ENCODE measurements at places on chromosomes 7 and 10.

DNA sequence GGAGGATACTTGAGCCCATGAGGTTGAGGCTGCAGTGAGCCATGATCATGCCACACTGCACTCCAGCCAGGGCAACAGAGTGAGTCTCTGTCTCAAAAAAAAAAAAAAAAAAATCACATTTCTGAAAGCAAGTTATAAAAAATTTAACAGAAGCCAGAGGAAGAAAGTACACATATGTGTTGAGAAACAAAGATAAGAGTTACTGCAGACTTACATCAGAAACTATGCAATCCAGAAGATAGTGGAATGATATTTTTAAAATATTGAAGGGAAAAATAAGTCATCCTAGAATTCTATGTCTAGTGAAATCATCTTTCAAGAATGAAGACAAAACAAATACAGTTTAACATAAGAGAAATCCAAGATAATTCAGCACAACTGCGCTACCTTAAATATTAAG is 46.9 kb downstream of the ZNF518A start:
- no peak for DNase-seq

GRCh38 chr7:8035192-8035591 is 66.6 kb downstream of the GLCCI1 start:
- DNase-seq, result no peak

- DNase-seq, result no peak
Measured at GRCh38 chr7:51000956-51001355, 218.3 kb upstream of the GRB10 start.

DNA sequence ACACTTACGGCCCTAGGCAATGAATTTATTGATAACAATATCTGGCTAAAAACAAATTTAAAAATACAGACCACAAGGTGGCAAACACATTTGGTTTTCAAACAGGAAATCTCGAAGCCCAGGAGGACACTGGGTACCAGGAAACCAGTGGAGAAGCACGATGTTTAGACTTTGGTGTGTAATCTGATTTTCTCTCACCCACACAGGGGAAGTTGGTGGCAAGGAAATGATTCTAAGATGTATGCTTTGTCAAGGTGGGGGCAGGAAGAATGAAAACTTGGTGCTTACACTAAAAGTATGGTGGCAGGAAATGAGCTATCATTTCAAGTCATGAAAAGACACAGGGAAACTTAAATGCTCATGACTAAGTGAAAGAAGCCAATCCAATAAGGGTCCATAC is 113.2 kb upstream of the ANKRD1 start:
- DNase-seq, result peak; percentile 51

GRCh38 chr10:22597138-22597537 is 117.2 kb downstream of the PIP4K2A start:
- DNase-seq, result peak; percentile 61

DNA sequence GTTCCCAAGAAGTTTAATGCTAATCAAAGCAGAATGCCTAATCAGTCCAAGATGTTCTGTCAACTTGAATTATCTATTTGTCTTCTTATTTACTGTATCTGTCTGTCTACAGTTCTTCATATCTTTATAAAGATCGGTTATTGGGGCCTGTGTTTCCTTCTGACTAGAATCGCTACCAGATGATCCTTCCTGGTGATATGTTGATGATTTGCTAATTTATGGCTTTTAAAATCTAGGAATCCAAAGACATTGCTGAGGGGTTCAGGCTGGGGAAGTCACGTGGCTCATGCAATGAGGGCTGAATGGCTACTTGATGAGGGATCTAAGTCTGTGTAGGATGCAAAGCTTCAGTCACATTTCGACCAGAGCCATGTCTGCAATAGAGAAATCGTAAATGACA is 536.3 kb downstream of the KCNMA1 start:
- DNase-seq, result no peak

- no peak for DNase-seq
Measured at GRCh38 chr7:70797109-70797514, 334.8 kb upstream of the GALNT17 start.

- DNase-seq, result no peak
Measured at GRCh38 chr10:70038923-70039322, 13.7 kb upstream of the MACROH2A2 start.

GRCh38 chr10:96374639-96374984 is 15.8 kb upstream of the OPALIN start:
- DNase-seq, result no peak

DNA sequence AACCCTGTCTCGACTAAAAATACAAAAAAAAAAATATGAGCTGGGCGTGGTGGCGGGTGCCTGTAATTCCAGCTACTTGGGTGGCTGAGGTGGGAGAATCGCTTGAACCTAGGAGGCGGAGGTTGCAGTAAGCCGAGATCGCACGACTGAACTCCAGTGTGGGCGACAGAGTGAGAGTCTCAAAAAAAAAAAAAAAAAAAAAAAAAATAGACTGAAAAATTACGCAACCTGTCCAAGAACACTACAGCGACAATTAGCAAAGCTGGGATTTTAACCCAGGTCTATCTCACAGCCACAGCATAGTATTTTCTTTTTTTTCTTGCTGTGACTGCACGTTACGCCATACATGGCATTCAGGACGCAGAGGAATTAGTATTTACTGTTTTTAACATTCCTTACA is 1.1 kb upstream of the RABGEF1 start:
- no peak for DNase-seq

GRCh38 chr10:79053481-79054202 is 15.1 kb upstream of the ZMIZ1 start:
- no peak for DNase-seq

DNA sequence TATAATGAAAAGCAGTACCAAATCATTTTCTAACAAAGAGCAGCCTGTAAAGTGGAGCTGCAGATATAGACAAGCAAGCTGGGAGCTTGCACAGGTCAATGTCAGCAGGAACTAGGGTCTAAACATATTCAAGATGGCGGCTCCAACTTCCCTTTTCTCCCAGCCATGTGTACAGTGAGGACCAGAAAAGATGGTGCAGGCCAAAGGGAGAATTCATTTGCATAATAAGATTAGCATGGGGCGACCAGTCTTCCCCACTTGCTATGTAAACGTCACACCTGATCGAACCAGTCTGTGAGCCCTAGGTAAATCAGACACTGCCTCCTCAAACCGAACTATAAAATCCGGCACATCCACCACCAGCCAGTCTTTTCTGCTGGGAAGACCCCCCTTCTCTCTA is 4.4 kb upstream of the RAPGEF5 start:
- DNase-seq, result no peak

GRCh38 chr7:134331393-134331792 is 14.7 kb upstream of the SLC35B4 start:
- no peak for DNase-seq

All from T-helper 2 cell (primary cell).